ENCODE measurements at places on chromosomes 7 and 10. TPM values are rescaled to one million over a fixed set of nuclear protein-coding genes. Genes with fewer than 3 reads are reported as not detected.

Gene FAM24A
- polyA plus RNA-seq = not detected

Gene SVIL
- 42.2 TPM for polyA plus RNA-seq

Gene COL13A1
- 9.6 TPM for polyA plus RNA-seq

Gene FEZF1
- not detected for polyA plus RNA-seq

Gene ACTR3C
- polyA plus RNA-seq = 6.1 TPM

- H3K4me3 ChIP-seq = no peak overlapping the region
- no peak overlapping the region for H3K27ac ChIP-seq
- H3K36me3 ChIP-seq = peaks cover 20% of the 10 kb centered on the region
- peak; percentile 37 for DNase-seq
- H3K27me3 ChIP-seq = no peaks in the 10 kb centered on the region
Measured at GRCh38 chr10:121536310-121536913, 61.8 kb downstream of the FGFR2 start.

GRCh38 chr7:11612737-11613136 lies 219.3 kb downstream of the THSD7A start:
- no peaks in the 10 kb centered on the region for H3K36me3 ChIP-seq
- DNase-seq = no peak
- H3K27me3 ChIP-seq = no peaks in the 10 kb centered on the region

GRCh38 chr10:86899132-86899531 lies 58.3 kb downstream of the MMRN2 start:
- no peaks in the 10 kb centered on the region for H3K27me3 ChIP-seq
- peaks cover 12% of the 10 kb centered on the region for H3K4me1 ChIP-seq
- DNase-seq = no peak
- H3K27ac ChIP-seq = no peak overlapping the region
- H3K36me3 ChIP-seq = peaks cover 29% of the 10 kb centered on the region

DNA sequence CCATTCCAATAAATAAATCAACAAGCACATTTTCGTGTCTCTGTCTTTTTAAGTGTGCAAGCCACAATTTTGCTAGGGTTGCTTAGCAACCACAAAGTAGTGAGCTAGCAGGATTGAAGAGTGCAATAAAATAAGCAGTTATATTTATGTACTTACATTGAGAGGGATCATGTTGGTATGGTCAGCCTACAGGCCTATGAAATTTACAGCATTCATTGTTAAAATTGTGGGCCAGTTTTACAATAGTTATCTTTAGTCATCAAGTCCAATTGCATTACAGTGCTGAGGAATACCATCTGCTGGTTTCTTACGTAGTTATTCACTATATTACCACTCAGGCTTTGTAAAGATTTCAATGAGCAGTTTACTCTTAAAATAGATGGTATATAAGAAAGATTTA lies 192.5 kb upstream of the POT1 start:
- no peaks in the 10 kb centered on the region for H3K4me1 ChIP-seq
- DNase-seq = no peak
- H3K4me3 ChIP-seq = no peak overlapping the region
- H3K36me3 ChIP-seq = no peaks in the 10 kb centered on the region
- no peak overlapping the region for H3K27ac ChIP-seq

DNA sequence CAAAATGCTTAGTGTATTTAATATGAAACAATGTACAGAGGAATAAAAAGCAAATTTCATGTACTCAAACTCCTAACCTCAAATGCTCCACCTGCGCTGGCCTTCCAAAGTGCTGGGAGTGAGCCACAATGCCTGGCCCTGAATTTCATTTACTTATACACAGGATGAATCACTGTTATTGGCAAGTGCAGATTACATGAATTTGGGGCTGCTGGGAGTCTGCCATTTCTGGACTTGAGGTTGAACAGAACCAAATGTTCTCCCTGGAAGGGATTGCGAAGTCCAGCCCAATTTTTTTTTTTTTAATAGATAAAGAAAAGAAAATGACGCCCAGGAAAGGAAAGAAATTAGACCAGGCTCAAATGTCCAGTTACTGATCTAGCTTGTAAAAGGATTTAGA lies 6.8 kb upstream of the CSTF2T start:
- DNase-seq = no peak
- H3K4me1 ChIP-seq = no peaks in the 10 kb centered on the region

- DNase-seq = peak; percentile 10
- no peak overlapping the region for H3K4me3 ChIP-seq
- no peak overlapping the region for H3K27ac ChIP-seq
- no peaks in the 10 kb centered on the region for H3K27me3 ChIP-seq
- H3K36me3 ChIP-seq = no peaks in the 10 kb centered on the region
- H3K4me1 ChIP-seq = no peaks in the 10 kb centered on the region
Measured at GRCh38 chr7:111486472-111487142, 75.7 kb downstream of the IMMP2L start.

All from large intestine (tissue), 12 donors.